ENCODE measurements at places on chromosomes 5 and 9. TPM values are rescaled to one million over a fixed set of nuclear protein-coding genes. Genes with fewer than 3 reads are reported as not detected.

GRCh38 chr5:9888501-9888901 is 258.4 kb upstream of the TAS2R1 start:
- DNase-seq: no peak
- no peaks in the 10 kb centered on the region for H3K4me1 ChIP-seq
- H3K27ac ChIP-seq: no peak overlapping the region
- no peaks in the 10 kb centered on the region for H3K36me3 ChIP-seq
- no peaks in the 10 kb centered on the region for H3K27me3 ChIP-seq

FST gene
- polyA plus RNA-seq: 162 TPM

- H3K4me1 ChIP-seq: no peaks in the 10 kb centered on the region
- no peak overlapping the region for H3K4me3 ChIP-seq
- no peak for DNase-seq
- H3K27ac ChIP-seq: no peak overlapping the region
- H3K36me3 ChIP-seq: no peaks in the 10 kb centered on the region
Observed at GRCh38 chr9:74412236-74412979, 84.7 kb upstream of the RORB start.

DNA sequence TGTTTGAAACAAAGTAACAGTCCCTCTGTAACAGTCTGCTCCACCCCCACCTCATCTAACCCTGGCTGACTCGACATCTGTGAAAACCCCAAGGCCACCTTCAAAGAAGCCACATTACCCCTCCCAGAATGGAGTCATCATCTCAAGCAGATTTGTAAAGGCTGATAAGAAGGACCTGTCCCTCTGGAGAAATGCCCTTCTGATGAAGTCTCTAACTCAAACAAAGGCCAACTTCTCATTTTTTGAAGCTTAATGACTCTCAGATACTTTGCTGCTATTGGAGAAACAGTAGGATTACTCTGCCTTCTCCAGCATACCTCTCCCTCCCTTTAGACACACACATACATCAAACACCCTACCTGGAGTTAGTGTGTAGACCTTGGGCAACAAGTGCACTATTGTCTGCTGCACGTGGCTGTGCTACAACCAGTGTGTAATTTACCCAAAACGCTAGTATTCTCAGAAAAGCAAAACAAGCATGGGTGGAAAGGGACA is 5.3 kb upstream of the SUSD1 start:
- no peaks in the 10 kb centered on the region for H3K36me3 ChIP-seq
- H3K4me1 ChIP-seq: peaks cover 6% of the 10 kb centered on the region
- H3K27ac ChIP-seq: no peak overlapping the region
- DNase-seq: no peak
- H3K4me3 ChIP-seq: no peak overlapping the region
- H3K27me3 ChIP-seq: no peaks in the 10 kb centered on the region

DNA sequence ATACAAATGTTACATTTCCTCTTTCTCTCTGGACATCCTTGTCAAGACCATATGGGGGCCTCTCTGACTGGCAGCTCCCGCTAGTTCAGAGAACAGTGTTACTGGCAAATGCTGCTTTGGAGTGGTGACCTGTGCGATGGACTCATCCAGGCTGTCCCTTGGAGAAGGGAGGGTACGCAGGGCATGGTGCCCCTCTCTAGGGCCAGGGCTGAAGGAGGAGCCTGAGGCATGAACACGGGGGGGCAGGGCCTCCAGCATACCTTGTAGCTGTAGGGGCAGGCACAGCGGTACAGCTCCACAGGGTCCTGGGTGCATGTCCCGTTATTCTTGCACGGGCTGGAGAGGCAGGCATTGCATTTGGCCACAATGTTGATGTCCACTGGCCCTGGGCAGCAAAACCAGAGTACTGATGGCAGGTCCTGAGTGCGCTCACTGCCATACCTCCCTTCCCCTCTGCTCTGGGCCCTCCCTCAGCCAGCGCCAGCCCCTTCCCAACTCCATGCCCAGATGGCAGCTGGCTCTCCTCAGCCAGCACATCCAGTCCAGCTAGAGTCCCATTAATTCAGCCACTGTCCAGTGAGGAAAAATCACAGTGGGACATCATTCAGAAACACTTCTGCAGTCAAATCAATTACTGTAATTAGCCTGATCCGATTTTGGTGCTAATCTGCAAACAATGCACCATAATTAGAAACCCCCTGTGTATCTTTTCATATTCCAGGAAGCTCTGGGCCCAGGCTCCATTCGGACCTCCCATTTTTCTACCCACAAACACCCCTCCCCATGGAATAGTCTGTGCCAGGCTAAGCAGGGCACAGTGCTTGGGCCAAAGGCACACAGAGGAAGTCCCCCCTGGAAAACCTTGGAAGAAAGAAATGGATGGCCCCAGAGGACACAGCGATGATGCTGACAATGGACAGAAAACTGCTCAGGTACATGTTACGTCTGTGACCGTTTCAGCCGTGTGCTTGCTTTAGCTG is 128.8 kb upstream of the PANK3 start:
- peak overlapping the region; percentile 63 for H3K27ac ChIP-seq
- peaks cover 3% of the 10 kb centered on the region for H3K4me1 ChIP-seq
- no peaks in the 10 kb centered on the region for H3K27me3 ChIP-seq
- peaks cover 6% of the 10 kb centered on the region for H3K36me3 ChIP-seq

- H3K27ac ChIP-seq: no peak overlapping the region
- no peaks in the 10 kb centered on the region for H3K27me3 ChIP-seq
- H3K4me3 ChIP-seq: no peak overlapping the region
- DNase-seq: no peak
Observed at GRCh38 chr5:131825404-131826013, 28.7 kb upstream of the FNIP1 start.

GRCh38 chr5:148012801-148013200 is 51.0 kb upstream of the SPINK5 start:
- no peak overlapping the region for H3K27ac ChIP-seq
- no peaks in the 10 kb centered on the region for H3K27me3 ChIP-seq
- no peaks in the 10 kb centered on the region for H3K4me1 ChIP-seq
- H3K4me3 ChIP-seq: no peak overlapping the region
- DNase-seq: no peak

PRDM9 gene
- polyA plus RNA-seq: not detected

DNA sequence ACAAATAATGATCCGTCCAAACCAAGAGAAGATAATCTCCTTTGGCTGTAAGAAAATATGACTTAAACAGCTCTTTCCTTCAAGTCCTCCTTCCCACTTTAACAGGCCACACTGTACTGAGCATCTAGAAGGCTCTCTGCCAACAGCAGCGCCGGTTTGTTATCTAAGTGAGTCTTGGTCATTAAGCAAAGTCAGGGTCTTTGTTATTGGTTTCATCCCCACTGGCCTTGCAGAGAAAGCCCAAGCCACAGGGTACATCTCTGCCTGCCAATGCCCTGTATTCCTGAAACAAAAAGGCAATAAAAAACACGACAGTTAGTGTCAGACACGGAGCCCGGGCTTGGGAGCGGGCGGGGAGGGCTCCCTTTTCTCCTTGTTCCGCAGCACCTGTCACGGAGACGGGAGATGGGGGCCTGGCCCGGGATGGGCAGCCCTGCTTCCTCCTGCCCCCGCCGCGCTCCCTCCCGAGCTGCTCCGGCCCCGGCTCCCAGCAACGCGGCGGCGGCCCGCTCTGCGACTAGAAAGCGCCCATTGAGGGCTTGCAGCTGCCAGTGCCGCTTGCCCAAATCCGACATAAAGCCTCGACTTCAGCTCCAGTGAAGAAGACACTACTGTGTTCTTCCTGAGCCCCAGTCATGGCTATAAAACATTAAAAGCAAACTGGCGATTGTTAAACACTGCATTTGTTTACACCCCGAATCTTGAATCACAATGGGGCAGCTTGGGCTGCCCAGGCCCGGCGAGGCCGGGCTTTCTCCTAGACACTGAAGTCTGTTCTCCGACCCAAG is 28.1 kb upstream of the PIK3R1 start:
- no peaks in the 10 kb centered on the region for H3K36me3 ChIP-seq
- H3K27me3 ChIP-seq: no peaks in the 10 kb centered on the region
- H3K4me3 ChIP-seq: no peak overlapping the region
- peak; percentile 25 for DNase-seq
- no peak overlapping the region for H3K27ac ChIP-seq

MYORG gene
- polyA plus RNA-seq: 1.1 TPM

PCDHB10 gene
- 1.4 TPM for polyA plus RNA-seq

C9 gene
- polyA plus RNA-seq: not detected

GRCh38 chr9:16265688-16266087 is 604.8 kb downstream of the BNC2 start:
- DNase-seq: no peak
- H3K4me1 ChIP-seq: no peaks in the 10 kb centered on the region
- no peak overlapping the region for H3K27ac ChIP-seq
- H3K36me3 ChIP-seq: no peaks in the 10 kb centered on the region
- H3K4me3 ChIP-seq: no peak overlapping the region
- no peaks in the 10 kb centered on the region for H3K27me3 ChIP-seq

GRCh38 chr5:149400304-149400703 is 21.2 kb upstream of the IL17B start:
- H3K27ac ChIP-seq: no peak overlapping the region
- no peaks in the 10 kb centered on the region for H3K27me3 ChIP-seq
- H3K4me3 ChIP-seq: no peak overlapping the region
- H3K4me1 ChIP-seq: peaks cover 20% of the 10 kb centered on the region
- no peaks in the 10 kb centered on the region for H3K36me3 ChIP-seq

GRCh38 chr9:27347889-27348288 is 50.9 kb upstream of the EQTN start:
- DNase-seq: no peak
- no peak overlapping the region for H3K4me3 ChIP-seq
- no peaks in the 10 kb centered on the region for H3K27me3 ChIP-seq
- H3K27ac ChIP-seq: no peak overlapping the region
- no peaks in the 10 kb centered on the region for H3K36me3 ChIP-seq

GRCh38 chr5:81359108-81359507 is 34.8 kb downstream of the ACOT12 start:
- H3K4me1 ChIP-seq: no peaks in the 10 kb centered on the region
- H3K27me3 ChIP-seq: no peaks in the 10 kb centered on the region
- DNase-seq: no peak
- H3K36me3 ChIP-seq: no peaks in the 10 kb centered on the region
- H3K27ac ChIP-seq: no peak overlapping the region

ZNF367 gene
- 1.5 TPM for polyA plus RNA-seq

AP3B1 gene
- polyA plus RNA-seq: 27.3 TPM

DNA sequence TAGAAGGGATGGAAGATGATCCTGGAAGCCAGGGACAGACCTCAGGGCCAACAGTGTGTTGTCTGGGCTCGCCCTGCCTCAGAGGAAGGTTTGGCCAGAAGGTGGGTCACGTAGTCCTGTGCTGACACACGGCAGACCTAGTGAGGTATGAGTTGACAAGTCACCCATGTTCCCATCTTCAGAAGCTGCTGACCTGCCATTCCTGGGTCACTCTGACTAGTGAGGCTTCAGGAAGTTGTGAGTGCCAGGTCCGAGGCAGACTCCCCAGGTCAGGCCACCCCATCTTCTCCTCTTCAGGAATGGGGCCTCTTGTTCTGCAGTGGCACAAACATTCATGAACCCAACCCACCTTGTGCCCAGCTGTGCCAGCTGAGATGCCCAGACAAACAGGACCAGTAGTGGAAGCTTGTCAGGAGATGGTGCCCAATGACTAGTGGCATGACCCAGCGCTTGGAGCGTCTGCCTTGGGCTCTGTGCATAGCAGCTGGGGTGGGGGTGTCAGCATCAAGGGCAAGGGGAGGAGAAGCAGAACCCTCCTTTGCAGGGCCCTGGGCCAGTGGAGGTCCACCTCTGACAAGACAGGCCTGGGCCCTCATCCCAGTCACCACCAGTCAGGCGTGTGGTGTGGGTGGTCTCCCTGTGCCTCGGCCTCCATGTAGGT is 16.8 kb upstream of the ANGPTL2 start:
- no peaks in the 10 kb centered on the region for H3K27me3 ChIP-seq
- DNase-seq: no peak
- H3K27ac ChIP-seq: no peak overlapping the region
- no peaks in the 10 kb centered on the region for H3K4me1 ChIP-seq

NR4A3 gene
- 2.1 TPM for polyA plus RNA-seq

GRCh38 chr5:154046486-154046885 is 7.7 kb downstream of the MFAP3 start:
- H3K4me1 ChIP-seq: no peaks in the 10 kb centered on the region
- peaks cover 28% of the 10 kb centered on the region for H3K36me3 ChIP-seq
- no peaks in the 10 kb centered on the region for H3K27me3 ChIP-seq
- DNase-seq: no peak
- no peak overlapping the region for H3K4me3 ChIP-seq
- no peak overlapping the region for H3K27ac ChIP-seq

DNA sequence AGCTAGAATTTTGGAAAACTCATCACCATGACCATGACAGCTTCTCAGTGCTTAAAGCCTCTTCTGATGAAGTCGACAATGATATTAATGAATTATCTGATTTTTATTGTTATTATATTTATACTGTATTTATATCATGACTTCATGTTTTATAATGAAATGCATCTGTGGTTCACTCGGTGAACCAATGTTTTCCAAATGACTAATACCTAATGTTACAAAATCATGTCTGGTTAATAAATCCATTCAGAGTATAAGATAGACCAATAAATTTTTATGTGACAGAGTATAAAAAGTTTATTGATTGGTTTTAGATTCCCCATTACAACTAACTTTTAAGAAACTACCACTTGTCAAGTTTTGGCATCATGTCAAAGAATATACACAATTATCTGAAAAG is 416.5 kb downstream of the MLLT3 start:
- no peak overlapping the region for H3K27ac ChIP-seq
- no peak overlapping the region for H3K4me3 ChIP-seq

DNA sequence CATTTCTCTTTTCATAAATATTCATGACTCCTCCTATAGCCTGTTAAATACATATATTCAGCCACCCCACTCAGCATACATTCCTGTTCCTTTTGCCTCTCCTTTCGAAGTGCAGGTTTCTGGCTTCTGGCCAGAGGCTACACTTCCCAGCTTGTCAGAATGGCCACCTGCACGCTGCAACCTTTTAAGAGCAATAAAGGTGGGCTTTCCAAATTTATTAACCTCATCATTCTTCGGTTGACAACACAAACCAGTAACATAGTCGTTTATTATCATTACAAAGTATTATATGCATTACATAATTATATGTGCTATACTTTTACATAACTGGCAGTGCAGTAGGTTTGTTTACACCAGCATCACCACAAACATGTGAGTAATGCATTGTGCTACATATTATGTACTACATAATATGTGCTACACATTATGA is 16.5 kb upstream of the TMEM171 start:
- no peak overlapping the region for H3K27ac ChIP-seq
- no peaks in the 10 kb centered on the region for H3K4me1 ChIP-seq

- H3K27ac ChIP-seq: no peak overlapping the region
- H3K4me1 ChIP-seq: no peaks in the 10 kb centered on the region
- H3K36me3 ChIP-seq: no peaks in the 10 kb centered on the region
Observed at GRCh38 chr5:109307951-109308350, 101.8 kb downstream of the PJA2 start.

IL4 gene
- polyA plus RNA-seq: not detected

GRCh38 chr5:60136841-60137240 is 243.3 kb upstream of the PDE4D start:
- no peaks in the 10 kb centered on the region for H3K27me3 ChIP-seq
- no peaks in the 10 kb centered on the region for H3K4me1 ChIP-seq
- no peak overlapping the region for H3K4me3 ChIP-seq
- no peak for DNase-seq

HACD4 gene
- under 0.01 TPM for polyA plus RNA-seq

DNA sequence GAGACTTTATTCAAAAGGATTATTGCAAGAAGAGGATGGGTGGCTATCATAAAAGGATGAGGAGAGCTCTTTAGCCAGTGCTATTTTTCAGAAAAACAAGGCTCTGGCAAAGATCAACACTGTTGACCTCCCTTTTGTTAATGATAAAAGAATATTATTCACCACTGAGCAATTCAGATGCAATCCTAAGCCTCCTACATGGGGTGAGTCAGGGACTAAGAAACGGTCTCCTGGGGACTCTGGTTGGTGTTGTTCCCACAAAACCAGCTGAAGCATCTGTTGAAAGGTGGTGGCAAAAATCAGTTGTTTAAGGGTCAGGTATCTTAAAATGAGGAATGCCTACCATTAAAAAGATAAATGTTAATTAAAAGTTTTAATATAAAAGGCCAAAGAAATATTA is 7.7 kb upstream of the GCNT1 start:
- H3K27ac ChIP-seq: no peak overlapping the region
- H3K4me1 ChIP-seq: no peaks in the 10 kb centered on the region
